ENCODE measurements at places on chromosomes 5 and 9.
A peak's percentile ranks its signal among the peaks of the same experiment; 100 is the strongest.

GRCh38 chr9:26296910-26297572 lies 595.6 kb downstream of the CAAP1 start:
- DNase-seq, result no peak

DNA sequence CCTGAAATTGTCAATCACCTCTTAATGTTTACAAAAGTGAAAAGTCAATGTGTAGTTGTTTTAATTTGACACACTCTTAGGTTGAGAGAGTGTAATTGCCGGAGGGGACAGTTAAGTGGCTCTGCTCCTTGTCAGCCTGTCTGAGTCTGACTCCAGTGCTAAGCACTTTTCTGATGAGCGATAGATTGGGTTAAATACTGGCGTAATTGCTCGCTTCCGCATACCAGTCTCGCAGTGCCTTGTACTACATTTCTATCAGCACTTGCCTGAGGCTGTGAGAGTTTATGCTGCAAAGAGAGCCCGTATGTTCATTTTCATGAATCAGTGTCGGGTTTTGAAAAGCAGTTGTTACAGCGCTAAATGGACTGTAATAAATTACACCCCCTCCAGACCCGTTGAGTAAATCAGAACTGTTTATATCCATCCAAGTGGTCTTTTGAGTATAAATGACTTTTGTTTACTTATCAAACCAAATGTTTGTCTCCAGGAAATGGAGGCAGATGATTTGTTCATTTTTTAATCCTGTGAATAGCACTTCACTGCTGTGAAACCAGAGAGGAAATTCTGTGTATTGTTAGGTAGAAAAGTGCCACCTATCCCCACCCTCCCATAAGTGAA lies 41.0 kb upstream of the DMRT3 start:
- no peak for DNase-seq

- no peak for DNase-seq
Observed at GRCh38 chr5:65213921-65214525, 267.7 kb downstream of the ADAMTS6 start.

- DNase-seq, result no peak
Observed at GRCh38 chr9:90801973-90802322, 329 bp downstream of the SYK start.

- no peak for DNase-seq
Observed at GRCh38 chr5:143772621-143773020, 39.3 kb upstream of the HMHB1 start.

GRCh38 chr9:92439921-92440750 lies 15.9 kb upstream of the OMD start:
- no peak for DNase-seq

GRCh38 chr9:128781187-128782070 lies 5.6 kb upstream of the TBC1D13 start:
- no peak for DNase-seq

DNA sequence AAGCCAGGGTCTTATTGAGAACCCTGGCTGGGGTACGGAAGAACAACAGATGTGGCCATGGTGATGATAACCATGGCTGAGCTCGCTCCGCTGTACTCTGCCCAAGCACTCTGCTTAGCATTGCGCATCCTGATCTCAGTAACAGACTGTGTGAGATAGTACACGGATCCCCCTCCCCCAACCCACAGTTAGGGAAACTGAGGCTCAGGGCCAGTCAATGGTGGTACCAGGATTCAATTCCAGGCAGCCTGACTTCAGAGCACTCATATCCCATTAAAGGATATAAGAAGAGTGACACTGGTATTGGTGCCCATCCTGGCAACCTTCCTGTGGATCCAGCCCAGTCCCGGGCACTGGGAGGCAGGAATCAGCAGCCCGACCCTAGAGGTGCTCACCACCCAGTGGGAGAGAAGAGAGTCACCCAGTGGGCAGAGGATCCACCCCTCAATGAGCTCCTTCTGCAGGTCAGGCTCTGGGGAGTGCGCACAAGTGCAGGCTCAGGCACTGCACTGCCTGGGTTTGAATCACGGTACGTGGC lies 26.5 kb upstream of the KIF12 start:
- DNase-seq, result no peak

DNA sequence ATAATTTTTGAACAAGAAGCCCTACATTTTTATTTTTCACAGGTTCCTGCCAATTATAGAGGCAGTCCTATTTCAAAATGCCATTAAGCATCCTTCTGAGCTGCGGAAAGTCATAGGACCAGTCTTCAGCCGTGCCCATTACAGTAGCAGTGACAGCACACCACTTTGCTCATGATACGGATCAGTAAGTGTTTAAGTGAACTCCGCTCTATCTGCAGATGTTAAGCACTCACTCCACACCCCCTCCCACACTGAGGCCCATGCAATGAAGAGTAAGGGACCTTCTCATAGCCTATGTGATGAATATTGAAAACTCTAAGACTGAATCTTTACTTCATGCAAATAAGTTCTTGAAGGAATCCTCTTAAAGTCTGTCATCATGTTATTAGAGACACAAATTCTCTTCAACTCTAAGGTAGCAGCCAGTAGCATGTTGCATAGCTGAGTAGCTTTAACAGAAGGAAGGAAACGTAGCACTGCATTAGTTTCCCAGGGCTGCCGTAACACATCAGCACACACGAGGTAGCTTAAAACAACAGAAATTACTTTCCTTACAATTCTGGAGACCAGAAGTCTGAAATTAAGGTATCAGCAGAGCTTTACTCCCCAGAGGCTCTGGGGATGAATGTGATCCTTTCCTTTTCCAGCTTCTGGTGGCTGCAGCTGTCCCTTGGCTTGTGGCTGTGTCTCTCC lies 20.3 kb upstream of the TAF11L2 start:
- no peak for DNase-seq

DNA sequence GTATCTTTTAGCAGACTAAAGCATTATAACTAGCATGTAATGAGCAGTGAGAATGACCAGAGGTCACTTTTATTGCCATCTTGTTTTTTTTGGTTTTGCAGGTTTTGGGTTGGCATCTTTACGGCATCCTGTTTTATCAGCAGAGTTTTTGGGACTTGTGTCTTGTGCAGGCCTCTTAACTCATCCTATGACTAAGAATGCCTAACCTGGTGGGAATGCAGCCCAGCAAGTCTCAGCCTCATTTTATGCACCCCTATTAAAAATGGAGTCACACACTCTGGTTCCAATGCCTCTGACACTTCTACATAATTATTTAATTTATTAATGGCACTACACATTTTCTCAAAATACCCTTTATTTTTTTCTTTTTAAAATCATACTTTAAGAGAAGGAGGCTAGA lies 726.5 kb upstream of the RIOK2 start:
- no peak for DNase-seq

DNA sequence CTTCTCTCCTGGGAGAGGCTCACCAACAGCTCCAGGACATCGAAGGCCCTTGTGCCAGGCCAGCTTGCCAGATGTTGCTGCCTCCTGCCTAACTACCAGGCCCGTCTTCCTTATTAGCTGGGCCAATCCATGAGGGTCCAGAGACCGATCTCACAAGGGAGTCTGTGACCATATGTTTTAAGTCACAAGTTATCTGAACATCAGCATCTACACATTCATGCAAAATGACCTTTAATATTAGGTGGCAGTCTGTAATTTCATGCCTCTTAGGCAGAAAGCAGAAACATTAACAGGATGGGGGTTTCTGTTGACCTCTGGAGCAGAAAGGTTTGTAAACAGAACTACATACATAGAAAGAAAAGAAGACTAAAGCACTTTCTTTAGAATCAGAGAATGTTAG lies 75.1 kb upstream of the SLC25A51 start:
- DNase-seq, result no peak

- no peak for DNase-seq
Observed at GRCh38 chr5:169222934-169223594, 77.9 kb downstream of the SLIT3 start.

DNA sequence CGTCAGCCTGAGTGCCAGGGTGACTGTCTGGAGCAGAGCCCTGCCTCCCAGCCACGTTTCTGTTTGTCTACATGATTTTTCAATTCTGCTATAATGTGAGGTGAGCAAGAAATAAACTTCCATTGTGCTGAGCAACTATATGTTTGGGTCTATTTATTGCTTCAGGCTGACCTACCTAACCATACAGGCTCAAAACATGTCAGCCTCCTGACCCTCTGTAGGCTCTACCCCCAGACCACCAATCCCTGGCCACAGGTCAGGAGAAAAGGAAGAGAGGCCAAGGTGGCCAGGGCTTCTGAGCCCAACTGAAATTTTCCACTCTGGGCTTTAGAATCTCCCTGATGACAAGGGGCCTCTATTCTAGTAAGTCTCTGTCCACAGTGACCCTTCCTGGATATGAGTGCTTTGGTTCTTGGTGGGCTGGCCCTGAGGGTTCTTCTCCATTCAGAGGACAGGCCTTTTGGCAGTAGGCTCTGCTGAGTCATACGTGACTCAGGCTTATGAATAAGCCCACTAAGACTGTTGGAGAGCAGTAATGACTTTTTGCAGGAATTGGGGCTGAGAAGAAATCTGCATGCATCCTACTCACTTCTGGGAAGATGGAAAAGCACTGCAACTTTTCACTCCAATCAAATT lies 117.2 kb upstream of the TBCA start:
- no peak for DNase-seq

DNA sequence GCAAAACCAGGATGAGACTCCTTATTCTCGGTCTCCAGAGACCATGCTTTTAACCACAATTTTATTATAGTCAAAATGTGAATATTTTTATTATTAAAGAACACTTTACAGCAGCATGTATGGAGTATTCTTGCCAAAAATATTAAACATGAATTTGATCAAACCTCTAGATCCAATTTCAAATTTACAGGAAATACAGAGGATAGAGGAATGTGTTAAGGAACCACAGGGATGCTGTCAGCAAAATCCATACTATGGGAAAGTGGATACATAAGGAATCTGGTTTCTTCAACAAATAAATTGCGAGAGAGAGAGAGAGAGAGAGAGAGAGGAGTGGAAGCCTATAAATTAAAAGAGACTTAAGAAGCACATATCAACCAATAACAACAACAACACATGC lies 348.2 kb upstream of the NUDT12 start:
- no peak for DNase-seq

GRCh38 chr9:136686794-136687711 lies at the start of gene AGPAT2:
TSS of gene AGPAT2 (minus strand) at chr9:136687457. CDS start at chr9:136687357, 100 bp downstream.
- peak; percentile 35 for DNase-seq

GRCh38 chr5:132251220-132251725 lies 6.2 kb upstream of the PDLIM4 start:
- no peak for DNase-seq

- no peak for DNase-seq
Observed at GRCh38 chr9:94894094-94894699, 167.7 kb downstream of the AOPEP start.

DNA sequence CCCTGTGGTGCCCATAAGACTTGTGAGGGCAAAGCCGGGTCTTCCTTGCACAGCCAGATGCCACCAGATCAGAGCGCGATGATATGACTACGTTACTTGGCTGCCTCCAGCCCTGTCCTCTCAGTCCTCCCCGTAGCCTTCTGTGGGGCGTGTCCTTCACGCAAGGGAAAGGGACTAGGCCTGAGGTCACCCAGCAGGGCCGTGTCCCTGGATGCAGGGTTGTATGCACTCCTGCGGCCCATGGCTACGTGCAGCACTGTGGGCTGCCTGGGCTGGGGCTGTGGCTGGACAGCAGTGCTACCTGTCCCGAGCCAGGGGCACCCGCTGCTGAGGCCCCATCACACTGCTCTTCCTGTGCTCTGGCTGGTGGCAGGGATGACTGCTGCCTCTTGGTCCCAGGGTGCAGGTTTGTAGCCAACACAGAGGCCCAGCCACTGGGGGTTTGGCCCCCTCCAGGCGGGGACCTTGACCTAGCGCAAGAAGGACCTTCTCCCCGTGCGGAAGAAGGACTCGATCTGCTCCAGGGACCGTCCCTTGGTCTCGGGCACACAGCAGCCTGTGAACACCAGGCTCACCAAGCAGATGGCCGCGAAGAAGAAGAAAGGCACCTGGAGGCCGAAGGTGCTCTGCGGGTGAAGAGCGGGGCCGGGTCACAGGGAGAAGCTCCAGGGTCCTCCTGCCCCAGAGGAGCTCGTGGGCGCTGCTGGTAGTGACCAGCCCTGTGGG lies 7.2 kb downstream of the SLC2A6 start:
- DNase-seq, result no peak

DNA sequence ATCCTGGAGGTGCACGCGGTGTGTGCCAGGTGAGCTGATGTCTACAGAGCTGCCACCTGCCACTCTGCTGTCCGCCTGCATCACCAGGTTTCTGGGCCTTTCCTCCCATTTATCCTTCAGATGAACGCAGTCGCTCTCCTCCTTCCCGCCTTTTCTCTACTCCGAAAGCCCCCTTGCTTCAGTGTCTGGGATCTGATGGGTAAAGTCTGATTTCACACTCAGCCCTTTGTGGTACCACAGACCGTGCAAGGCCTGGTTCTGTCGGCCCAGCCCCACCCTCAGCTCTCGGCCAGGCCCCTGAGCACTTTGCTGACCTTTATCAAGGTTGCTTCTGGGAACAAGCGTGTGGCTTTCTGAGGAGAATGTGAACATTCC lies 32.5 kb downstream of the GLT6D1 start:
- DNase-seq, result no peak

DNA sequence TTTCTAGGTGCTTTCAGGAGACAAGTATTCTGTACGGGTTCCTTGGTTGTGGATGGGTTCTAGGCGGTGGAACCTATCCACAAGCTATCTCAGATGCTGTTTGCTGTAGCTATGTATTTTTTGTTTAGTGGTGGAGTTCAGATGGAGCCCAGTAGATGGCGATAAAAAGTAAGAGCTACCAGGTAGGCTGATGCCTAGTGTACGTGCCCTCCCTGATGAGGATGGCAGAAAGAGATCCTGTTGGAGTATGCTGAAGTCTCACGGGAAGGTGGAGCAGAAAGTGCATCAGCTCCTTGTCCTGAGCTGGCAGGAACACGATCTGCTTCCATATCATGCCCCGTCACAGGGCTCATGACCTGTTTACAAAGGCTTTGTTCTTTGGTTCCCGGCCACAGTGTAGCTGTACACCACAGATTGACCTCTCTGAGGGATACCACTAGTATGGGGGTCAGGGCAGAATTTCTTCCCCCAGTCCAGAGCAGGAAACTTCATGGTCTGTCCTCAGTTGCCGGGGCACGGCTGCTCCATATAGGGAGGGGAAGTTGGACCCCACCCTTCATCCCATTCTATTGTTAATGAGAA lies 12.6 kb upstream of the UGT3A2 start:
- no peak for DNase-seq
